SIG-M5 (cell line): ENCODE measurements at places on chromosomes 4 and X.

GRCh38 chr4:163611784-163612445, 117.4 kb downstream of the TMA16 start:
- DNase-seq = no peak

- DNase-seq = no peak
These were observed at the start of gene SPIN3 for GRCh38 chrX:56995271-56995994. TSS of gene SPIN3 (minus strand) at chrX:56995541. CDS start at chrX:56994947, 594 bp downstream.

DNA sequence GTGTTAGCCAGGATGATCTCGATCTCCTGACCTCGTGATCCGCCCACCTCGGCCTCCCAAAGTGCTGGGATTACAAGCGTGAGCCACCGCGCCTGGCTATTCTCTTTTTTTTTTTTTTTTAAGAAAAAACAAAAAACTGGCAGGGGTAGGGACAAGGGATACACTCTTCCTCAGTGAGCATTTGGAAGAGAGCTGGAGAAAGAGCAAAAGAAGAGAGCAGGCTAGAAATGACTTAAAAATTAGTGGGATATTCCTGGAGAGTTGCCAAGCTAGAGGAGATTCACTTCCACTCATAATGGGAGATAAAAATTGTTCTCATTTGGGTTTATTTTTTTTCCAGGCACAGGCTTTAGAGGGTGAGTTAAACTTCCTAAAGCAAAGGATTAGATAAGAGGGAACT, 140.0 kb upstream of the SCML1 start:
- no peak for DNase-seq

GRCh38 chrX:7925867-7926472, 1.2 kb downstream of the PNPLA4 start:
- DNase-seq = no peak

DNA sequence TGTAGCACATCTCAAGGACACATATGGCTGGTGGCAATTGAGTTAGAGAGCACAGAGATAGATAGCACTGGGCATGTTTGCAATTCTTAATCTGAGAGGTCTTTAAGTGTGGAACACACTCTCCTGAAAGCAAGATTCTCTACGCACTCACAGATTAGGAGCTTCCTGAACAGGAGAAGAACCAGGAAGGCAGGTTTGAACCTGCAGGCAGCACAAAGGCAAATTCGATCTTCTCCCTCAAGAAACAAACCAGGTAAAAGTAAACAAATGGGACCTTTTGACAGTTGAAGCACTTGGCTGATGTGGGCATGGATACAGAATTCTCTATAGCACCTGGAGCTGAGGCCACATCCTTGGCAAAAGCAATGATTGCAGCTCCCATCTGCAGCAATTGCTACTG, 24.3 kb downstream of the HS3ST1 start:
- DNase-seq = no peak

- DNase-seq = no peak
These were observed 37.2 kb upstream of the PTPN13 start for GRCh38 chr4:86556791-86557415.

- no peak for DNase-seq
These were observed 53.7 kb upstream of the TMPRSS11F start for GRCh38 chr4:68183417-68183816.
